ENCODE measurements at places on chromosomes 5 and 9.

- no peak for DNase-seq
Measured at GRCh38 chr9:35395076-35395705, 94.7 kb upstream of the RUSC2 start.

DNA sequence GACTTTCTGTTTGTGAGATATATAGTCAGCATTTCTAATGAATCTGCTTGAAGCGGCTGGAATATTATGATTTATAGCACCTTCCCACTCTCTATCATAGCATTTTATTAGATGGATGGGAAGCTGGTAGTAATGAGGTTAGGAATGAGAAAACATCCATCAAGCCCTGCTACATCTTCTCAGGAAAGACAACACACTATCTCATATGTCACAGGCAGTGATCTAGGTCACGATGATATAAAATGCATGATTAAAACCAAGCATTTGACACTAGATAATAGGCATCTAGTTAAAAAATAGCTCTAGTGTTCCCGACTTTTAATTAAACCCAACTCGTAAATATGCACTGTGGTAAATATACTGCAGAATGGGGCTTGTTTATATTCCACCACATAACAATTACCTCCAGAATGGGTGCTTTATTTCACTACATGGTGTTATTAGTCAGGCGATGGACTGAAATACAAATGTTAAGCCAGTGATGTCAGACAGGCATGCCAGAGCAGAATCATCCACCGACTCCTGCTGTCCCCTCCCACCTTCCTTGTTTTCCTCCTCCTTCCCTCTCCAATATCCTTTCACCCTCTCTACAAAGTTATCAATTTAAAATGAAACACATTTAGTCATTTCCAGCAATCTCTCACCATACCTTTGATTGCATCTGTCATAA is 286.8 kb downstream of the SPATA31D1 start:
- DNase-seq = no peak

- DNase-seq = no peak
Measured at GRCh38 chr9:130694205-130694604, 625 bp downstream of the EXOSC2 start.

DNA sequence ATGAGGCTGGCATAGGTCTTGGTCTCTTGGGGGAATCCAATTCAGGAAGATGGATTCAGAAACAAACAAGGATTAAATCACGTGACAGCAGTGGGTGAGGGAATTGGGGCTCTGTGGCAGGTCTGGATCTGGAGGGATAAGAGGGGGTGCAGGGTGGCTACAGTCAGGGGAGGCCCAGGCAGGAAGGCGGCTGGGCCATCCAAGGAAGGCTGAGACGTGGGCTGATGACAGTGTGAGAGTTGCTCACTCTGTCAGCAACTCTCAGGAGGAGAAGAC is 65.8 kb upstream of the COL5A1 start:
- DNase-seq = no peak

- peak; percentile 25 for DNase-seq
Measured at GRCh38 chr9:72509053-72509452, 12.4 kb upstream of the TMC1 start.

GRCh38 chr5:54115735-54116403 is 194.5 kb downstream of the ARL15 start:
- DNase-seq = no peak

DNA sequence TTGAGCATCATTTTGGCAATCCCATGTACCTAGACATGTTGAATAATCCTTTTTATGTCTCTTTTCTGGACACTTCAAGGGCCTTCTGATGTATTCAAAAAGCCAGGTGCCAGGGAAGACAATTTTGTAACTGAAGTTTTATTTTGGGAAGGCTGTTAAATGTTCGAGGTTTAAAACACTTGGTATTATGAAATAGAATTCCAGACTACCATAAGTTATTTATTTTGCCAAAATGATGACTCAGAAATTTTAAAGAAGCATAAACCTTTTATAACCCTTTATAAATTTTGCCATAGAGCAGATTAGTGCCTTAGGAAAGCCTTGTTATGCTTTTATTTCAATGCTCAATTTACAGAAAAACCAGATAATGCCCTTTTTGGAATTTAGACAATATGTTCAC is 30.3 kb upstream of the UHRF2 start:
- no peak for DNase-seq

DNA sequence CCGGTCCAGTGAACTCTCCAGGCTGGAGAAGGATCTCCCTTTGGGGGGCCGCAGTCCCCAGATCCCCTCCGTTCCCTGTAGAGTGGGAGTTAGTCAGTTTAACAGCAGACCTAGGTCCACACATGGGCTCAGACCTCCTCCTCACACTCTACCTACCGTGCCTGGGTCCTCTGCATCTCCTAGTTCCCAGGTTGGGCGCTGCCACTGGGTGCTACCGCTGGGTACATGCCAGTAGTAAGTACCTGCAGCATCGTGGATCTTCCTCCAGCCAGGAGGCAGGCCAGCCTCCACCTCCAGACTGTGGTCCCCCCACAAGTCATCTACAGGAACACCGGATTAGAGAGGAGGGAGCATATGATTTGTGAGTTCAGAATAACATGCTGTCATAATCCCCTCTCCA is 802 bp downstream of the APBB3 start:
- DNase-seq = no peak

GRCh38 chr9:69172895-69173294 is 1.2 kb upstream of the TJP2 start:
- no peak for DNase-seq

DNA sequence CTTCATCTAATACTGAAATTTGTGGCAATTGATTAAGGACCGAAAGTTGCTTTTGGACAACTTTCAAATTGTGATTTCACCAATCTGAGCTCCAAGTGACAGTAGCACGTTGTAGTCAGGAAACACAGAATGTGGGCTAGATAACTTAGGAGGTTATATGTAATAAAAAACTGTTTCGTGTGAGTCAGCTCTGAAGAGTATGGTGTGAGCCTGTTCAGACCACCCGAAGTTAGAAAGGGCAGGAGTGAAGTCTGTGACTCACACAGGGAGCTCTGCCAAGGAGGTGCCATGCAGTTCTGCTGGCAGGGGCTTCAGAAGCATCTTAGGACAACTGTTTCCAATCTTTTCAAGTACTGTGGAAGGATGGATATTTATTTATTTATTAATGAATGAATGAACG is 16.4 kb upstream of the ZBTB34 start:
- no peak for DNase-seq

DNA sequence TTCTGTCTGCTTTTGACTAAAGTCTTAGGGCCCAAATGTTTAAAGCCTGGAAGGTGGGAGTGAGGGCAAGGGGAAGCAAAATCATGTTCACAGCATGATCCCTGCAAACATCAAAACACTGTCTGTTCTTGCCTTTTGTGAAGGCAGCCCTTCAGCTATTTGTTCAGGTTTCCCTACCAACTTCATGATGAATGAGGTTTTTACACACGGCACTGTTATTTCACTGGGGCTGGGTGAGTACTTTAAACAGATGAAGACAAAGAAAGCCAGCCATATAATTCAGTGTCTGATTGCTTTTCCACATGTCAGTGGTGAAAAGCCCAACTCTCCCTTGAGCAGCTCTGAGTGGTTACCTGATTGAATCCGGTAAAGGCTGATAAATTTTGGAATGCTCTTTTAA is 224.7 kb upstream of the GRAMD2B start:
- DNase-seq = no peak

DNA sequence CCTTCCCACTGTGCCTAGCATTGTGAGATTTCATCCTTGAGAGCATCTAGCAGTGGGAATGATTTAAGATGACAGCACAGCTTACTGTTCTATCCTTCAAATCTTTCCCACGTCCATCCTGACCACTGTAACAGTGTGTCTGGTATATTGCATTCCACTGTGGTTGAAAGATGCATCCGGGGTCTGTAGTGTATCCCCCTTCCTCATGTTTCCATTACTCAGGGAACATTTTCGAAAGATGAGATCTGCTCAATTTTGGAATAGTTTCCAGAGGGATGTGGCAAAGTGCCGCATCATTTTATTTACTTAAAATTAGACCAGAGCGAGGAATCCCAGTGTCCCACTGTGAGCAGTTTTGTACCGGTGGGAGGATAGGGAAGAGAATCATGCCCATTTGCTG is 407.1 kb upstream of the PAPPA start:
- no peak for DNase-seq

- DNase-seq = no peak
Measured at GRCh38 chr5:39815711-39816110, 390.9 kb upstream of the DAB2 start.

- no peak for DNase-seq
Measured at GRCh38 chr5:111472096-111472495, 40.2 kb downstream of the STARD4 start.

DNA sequence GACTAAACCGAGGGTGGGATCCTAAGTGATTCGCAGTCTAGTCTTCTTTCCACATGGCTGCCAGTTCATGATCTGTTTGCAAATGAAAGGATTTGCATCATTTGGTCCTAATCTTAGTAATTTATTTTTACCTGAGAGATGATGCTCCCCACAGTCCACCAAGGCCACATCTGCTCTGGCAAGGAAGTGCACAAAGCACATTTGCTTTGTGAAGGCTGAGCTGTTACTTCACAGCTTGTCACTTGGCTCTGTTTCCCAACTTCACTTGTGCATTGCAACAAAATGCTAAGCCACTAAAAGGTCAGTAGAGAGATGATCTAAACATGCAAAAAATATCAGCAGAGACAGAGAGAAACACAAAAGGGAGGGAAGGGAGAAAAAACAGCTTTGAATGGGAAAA is 128.5 kb upstream of the VLDLR start:
- DNase-seq = no peak

DNA sequence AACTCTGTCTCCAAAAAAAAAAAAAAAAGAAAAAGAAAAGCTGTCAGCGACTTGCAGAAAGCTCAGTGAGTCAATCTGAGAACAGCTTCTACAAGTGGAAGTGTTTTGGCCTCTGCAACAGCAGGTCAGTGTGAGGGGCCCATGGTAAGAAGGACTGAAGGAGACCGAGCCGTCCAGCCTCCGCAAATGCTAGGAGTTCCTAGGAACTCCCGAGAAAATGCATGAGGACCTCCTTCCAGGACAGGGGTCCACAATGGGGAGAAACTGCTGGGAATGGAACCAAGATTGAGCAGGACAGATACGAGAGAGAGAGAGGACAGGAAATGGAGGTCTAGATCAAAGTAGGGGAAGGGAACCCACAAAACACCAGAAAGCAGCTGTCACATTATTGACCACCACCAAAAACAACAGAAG is 180.5 kb downstream of the CRB2 start:
- DNase-seq = no peak

DNA sequence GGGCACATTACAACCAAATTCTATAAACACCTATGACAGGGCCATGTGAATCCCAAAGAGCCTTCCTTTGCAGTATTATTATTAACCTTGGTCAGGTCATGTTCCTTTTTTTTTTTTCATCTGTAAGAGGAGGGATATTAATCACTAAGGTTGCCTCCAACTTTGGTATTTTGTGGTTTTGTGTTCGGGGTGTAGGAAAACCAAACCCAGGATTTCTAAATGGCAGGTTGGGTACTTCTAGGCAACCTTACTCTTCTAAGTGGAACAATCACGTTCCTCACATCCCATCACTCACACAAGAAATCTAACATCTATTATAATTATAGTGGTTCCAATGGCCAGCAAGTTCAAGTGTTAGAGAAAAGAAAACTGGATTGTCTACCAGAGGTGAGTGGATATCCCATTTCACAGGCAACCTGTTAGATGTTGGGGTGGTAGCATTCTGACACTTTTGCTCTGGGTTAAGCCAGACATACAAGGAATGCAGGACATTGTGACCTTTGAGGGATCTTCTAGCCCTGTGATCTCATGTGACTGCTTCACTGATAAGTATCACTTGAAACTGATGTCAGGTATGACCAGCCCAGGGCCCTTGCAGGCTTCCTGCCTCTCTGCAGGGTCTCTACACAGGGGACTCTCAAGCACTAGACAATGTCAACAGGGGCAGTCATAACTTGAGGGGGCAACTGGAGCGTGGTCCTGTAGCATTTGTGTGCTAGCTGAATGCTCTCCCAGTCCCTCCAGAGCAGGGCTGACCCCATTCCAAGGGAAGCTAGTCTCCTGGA is 126.2 kb upstream of the VLDLR start:
- DNase-seq = no peak

DNA sequence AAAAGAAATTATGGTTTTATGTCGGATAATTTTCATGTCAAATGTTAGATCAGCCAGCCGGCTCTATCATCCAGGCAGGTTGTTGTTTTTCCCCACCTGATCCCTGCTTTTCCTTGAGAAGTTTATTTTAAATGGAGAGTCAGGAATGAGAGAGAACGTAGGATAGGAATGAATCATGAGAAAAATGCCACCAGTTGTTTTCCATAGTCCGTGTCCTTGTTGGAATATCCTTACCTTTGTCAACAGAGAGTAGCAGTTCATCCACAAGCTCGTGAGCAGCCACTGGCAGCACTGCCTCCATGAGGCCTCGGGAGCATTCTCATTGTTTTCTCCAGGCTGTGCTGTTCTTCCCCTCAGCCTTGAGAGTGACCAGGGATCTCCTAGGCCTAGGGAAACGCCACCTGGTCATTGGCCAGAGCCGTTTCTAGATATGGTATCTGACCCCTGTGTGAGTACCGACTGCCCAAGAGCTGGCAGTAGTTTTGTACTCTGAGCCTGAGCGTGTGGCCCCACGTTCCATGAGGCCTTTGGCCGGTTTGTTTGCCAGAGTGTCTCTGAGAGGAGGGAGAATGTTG is 293.3 kb downstream of the FANCC start:
- no peak for DNase-seq

GRCh38 chr5:180553530-180553929 is 37.8 kb downstream of the SCGB3A1 start:
- no peak for DNase-seq

- no peak for DNase-seq
Measured at GRCh38 chr9:133783331-133783731, 45.2 kb upstream of the SARDH start.

- no peak for DNase-seq
Measured at GRCh38 chr5:137134920-137135532, 364.1 kb downstream of the SPOCK1 start.

GRCh38 chr5:143030349-143030748 is 260.2 kb downstream of the ARHGAP26 start:
- DNase-seq = no peak

DNA sequence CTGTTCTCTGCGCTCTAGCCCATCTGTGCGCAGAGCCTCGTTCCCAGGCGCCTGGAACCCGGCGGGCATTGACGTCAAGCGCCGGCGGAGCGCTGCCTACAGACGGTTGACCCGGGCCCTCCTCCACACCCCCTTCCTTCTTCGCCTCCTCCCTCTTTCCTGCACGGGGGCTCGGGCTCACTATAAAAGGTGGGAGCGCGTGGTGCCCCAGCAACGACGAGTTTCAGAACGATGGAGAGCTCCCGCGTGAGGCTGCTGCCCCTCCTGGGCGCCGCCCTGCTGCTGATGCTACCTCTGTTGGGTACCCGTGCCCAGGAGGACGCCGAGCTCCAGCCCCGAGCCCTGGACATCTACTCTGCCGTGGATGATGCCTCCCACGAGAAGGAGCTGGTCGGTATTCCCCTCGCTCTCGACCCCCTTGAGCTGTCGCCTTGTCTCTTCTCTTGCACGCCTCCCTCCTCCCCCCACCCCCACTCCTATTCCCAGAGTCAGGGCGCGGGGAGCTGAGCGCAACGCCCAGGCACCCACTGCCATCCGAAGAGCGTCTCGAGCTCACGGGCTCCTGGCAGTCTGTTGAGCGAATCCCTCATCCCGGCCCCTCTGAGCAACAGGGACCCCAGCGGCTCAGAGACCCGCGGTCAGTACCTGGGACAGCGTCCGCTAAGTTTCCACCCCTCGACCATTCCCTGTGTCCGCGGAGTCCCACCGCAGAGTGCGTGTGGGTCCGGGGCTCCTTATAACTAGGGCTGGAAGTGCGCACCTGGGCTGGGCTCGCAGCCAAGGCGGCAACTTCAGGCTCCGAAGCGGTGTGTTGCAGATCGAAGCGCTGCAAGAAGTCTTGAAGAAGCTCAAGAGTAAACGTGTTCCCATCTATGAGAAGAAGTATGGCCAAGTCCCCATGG is at the start of gene CARTPT:
TSS of gene CARTPT (plus strand) at position 213 of the 902 bp plus-strand sequence. CDS start at position 232, 19 bp downstream.
- no peak for DNase-seq

- no peak for DNase-seq
Measured at GRCh38 chr5:104247260-104247659, 684.7 kb upstream of the NUDT12 start.

Data from CD14-positive monocyte (primary cell).